SJSA1 (cell line): ENCODE measurements at places on chromosomes 13 and 19.

DNA sequence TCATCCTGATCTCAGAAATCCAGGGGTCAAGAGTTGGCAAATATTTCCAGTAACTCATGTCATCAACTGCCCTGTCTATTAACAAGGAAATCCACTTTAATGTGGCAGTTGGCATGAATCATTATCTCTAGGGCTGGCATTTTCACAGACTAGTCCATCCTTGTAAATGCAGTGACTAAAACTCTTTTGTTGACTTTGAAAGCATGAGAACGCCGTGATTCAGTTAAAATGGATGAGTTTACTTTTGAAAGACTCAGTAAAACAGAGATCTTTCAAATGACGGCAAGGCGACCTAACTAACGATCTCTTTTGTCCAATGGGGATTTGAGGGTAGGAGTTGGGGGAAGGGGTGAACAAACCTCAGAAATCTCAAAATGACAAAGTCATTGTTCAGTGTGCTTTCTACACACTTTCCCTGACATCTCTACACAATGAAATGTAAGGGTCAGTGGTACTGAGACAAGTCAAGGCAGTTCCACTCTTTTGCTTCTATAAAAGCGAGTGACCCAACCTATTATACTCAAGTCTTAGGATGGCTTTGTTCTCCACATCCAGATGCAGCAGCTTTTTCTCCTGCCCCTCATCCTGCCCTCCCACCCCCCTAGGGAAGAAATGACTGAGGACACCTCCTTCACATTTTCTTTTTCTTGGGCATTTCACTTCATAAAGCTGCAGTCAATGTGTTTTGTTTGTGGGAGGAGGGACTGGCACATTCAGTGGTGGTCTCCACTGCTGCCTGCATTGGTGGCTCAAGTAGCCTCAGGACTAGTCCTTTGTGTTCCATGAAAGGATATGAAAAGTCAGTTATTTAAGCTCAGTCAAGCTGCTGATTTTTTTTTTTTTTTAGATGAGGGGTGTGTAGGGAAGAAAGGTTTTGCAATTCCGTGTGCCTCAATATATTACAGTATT lies 200.5 kb downstream of the ABCC4 start:
- H3K36me3 ChIP-seq, result no peaks in the 10 kb centered on the region
- peak overlapping the region; percentile 94 for H3K27ac ChIP-seq
- no peak overlapping the region for H3K4me3 ChIP-seq
- no peaks in the 10 kb centered on the region for H3K27me3 ChIP-seq

DNA sequence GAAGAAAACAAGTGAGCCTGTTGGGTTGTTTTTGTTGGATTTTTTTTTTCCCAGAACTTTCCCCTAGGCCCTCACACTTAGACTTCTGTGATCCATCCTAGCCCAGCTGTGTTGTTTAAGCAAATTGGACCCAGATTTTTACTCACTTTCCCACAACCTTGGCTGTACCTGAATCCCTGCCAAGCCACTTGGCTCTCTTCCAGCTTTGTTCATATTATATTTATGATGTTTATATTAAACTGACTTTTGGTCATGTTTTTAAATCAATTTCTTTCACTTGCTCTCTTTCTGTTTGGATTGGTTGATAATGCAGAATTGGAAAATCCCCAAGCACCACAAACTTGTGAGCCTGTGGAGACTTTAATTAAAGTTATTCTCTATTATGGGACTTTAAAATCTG lies 16.6 kb downstream of the OLFM4 start:
- H3K4me1 ChIP-seq, result no peaks in the 10 kb centered on the region
- H3K36me3 ChIP-seq, result no peaks in the 10 kb centered on the region
- no peaks in the 10 kb centered on the region for H3K27me3 ChIP-seq
- no peak overlapping the region for H3K4me3 ChIP-seq

GRCh38 chr19:827314-827709 lies 325 bp upstream of the AZU1 start:
- no peaks in the 10 kb centered on the region for H3K36me3 ChIP-seq
- DNase-seq, result no peak
- H3K27me3 ChIP-seq, result no peaks in the 10 kb centered on the region
- H3K4me3 ChIP-seq, result no peak overlapping the region
- peaks cover 11% of the 10 kb centered on the region for H3K4me1 ChIP-seq
- H3K27ac ChIP-seq, result no peak overlapping the region

DNA sequence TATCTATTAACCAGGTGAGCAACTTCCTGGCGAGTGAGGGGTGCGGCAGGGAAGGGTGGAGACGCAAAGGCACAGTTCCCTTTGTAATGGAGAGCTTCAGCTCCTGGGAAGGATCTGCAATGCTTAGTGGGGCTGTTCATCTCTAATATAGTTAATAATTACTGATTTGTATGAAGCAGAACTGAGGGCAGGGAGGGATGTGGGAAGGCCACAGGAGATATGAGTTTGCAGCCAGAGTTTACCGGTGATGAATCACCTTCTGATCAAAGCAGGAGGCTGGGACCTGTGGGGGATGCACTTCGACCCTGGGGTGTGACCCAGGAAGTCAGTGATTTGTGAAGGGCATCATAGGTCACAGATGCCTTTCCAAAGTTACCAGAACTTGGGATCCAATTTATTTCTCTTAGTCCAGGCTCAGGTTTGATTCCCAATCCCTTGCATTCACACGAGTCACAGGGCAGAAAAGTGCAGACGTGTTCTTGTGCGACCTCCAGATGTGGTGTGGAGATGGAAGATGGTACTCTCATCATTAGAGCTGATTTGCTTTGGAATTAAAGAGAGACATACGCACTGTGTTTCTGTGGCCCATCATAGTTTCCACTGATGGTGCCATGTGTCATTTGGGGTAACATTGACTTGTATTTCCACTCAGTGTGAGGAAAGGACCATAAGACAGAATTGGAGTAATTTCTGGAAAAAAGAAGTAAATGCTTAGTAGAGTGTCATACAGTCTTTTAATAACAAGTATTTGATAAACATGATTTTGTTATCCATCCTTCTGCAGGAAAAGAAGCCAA lies 55.0 kb downstream of the LRCH1 start:
- H3K27me3 ChIP-seq, result no peaks in the 10 kb centered on the region
- H3K27ac ChIP-seq, result no peak overlapping the region
- no peak overlapping the region for H3K4me3 ChIP-seq
- no peaks in the 10 kb centered on the region for H3K36me3 ChIP-seq
- peaks cover 14% of the 10 kb centered on the region for H3K4me1 ChIP-seq
- DNase-seq, result no peak

GRCh38 chr19:52094526-52095130 lies 937 bp downstream of the ZNF841 start:
- no peak for DNase-seq
- H3K27ac ChIP-seq, result no peak overlapping the region
- peaks cover 3% of the 10 kb centered on the region; the same call in 1 of the 2 replicates for H3K4me1 ChIP-seq

DNA sequence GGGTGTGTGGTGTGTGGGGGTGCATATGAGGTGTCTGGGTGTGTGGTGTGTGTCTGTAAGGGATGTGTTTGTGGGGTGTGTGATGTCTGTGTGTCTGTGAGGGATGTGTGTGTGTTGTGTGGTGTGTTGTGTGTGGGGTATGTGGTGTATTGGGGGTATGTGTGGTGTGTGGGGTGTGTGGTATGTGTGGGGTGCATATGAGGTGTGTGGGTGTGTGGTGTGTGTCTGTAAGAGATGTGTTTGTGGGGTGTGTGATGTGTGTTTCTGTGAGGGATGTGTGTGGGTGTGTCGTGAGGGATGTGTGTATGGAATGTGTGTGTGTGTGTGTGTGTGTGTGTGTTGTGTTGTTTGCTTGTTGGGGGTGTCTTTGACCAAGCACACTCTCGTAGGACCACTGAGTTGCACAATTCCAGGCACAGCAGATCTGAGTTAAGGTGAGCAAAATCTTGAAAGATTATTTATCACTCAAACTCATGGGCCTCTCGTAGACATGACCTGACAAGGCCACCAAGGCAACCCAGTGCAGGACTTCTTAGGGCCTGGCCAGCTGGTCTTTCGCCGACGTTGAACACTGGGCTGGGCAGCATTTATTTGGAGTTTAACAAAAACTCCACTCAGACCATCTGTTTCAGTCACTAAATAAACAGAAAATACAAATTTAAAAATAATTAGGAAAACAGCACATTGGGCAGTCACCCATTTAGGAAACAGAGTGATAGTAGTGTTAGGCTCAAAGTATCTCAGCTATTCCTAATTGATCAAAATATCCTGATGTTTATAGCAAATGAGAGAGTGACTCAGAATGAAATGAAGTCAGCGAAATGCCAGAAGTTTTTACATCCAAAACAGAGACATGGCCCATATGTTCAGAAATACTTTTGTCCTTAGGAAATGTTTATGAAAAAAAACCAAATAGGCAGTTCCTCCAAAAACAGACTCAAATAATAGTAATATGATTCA lies 301.1 kb downstream of the FGF9 start:
- H3K27ac ChIP-seq, result peak overlapping the region; percentile 39; the same call in 1 of the 2 replicates
- H3K4me1 ChIP-seq, result peaks cover 25% of the 10 kb centered on the region
- DNase-seq, result peak; percentile 53
- H3K27me3 ChIP-seq, result no peaks in the 10 kb centered on the region
- H3K4me3 ChIP-seq, result no peak overlapping the region
- H3K36me3 ChIP-seq, result no peaks in the 10 kb centered on the region
